Activated T-helper 1 cell treated with anti-CD3 and anti-CD28 coated beads, Interleukin-12 subunit alpha, Interleukin-12 subunit beta, Interleukin-2, Interleukin-4 antibody, amounts not matched to agents 30 ng/mL and 10 ng/mL and 1 ng/mL, durations not matched to agents 14 hours and 24 hours and 36 hours (primary cell): ENCODE measurements at places on chromosomes 11 and 22.

GRCh38 chr11:35723913-35724312 is 61.3 kb downstream of the TRIM44 start:
- DNase-seq, result no peak
- H3K27me3 ChIP-seq, result no peaks in the 10 kb centered on the region
- peaks cover 11% of the 10 kb centered on the region for H3K36me3 ChIP-seq

- H3K27ac ChIP-seq, result no peak overlapping the region
- no peaks in the 10 kb centered on the region for H3K27me3 ChIP-seq
These were observed 101.6 kb downstream of the SWAP70 start for GRCh38 chr11:9765320-9766101.

- DNase-seq, result no peak
- no peak overlapping the region for H3K27ac ChIP-seq
- H3K4me1 ChIP-seq, result peaks cover 6% of the 10 kb centered on the region
These were observed 36.1 kb downstream of the MB start for GRCh38 chr22:35581023-35581413.

- DNase-seq, result no peak
- no peaks in the 10 kb centered on the region for H3K4me1 ChIP-seq
- no peak overlapping the region for H3K4me3 ChIP-seq
- no peaks in the 10 kb centered on the region for H3K36me3 ChIP-seq
- H3K27me3 ChIP-seq, result peaks cover 5% of the 10 kb centered on the region
These were observed 42.6 kb upstream of the ACCSL start for GRCh38 chr11:44005063-44005701.

DNA sequence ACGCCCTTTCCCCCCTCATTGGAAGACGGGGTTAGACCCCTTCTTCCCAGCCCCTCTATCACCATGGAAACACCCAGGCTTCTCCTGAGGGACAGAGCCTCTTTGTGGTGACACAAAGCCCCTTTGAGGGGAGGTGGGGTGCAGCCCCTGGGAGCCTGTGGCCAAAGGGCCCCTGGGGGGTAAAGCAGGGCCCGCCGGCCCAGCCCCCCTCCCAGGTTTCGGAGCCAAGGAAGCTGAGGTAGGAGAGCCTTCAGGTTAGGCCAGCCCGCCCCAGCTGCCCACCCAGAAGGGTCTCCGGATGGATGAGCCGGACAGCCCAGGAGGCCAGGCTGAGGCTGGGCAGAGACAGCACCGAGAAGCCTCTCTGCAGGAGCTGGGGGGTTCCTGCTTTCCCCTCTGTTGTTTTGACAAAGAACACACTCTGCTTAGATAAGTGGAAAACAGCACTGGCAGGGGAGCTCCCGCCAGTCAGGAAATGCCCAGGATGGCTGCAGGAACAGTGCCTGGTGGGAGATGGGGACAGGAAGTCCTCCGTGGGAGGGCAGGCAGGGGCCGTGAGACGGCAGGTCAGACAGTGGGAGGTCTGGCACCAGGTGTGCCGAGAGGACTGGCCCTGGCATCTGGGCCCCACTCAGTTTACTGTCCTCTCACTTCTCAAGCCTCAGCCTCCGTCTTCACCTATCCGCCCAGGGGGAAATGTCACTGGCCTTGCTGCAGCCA is 18.2 kb downstream of the ARVCF start:
- H3K4me3 ChIP-seq, result no peak overlapping the region
- DNase-seq, result no peak
- no peak overlapping the region for H3K27ac ChIP-seq
- H3K4me1 ChIP-seq, result no peaks in the 10 kb centered on the region

DNA sequence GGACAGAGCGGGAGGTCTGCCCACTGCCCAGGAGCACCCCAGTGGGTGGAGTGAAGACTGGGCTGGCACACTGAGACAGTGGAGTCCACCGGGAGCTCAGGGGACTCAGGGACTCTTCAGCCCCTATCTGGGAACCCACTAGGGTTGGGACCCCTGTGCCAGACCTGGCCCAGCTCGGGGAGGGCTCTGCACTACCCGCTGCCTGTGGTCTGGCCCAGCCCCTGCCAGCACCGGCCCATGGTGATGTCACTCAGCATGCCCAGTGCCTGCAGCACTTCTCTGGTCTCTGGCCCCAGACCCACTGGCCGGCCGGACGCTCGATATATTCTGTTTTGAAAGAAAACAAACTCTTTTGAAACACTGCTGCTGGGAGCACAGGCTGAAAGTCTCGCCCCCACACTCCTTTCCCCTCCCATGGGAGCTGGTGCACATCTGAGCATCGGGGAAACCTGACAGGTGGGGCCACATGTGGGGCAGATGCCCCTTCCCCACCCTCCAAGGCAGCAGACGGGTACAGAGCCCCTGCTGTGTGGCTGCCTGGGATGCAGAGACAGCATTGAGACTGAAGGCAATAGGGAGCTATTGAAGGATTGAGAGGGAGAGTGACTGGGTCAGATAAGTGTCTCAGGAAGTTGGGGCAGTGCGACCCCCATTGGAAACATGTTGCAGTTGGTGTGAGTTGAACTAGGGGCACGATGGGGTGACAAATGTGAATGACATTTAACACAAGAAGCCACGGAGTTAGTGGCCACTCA is 62.9 kb downstream of the MYEOV start:
- no peak for DNase-seq
- peaks cover 10% of the 10 kb centered on the region for H3K4me1 ChIP-seq
- no peak overlapping the region for H3K27ac ChIP-seq
- no peak overlapping the region for H3K4me3 ChIP-seq
- no peaks in the 10 kb centered on the region for H3K27me3 ChIP-seq
- no peaks in the 10 kb centered on the region for H3K36me3 ChIP-seq

DNA sequence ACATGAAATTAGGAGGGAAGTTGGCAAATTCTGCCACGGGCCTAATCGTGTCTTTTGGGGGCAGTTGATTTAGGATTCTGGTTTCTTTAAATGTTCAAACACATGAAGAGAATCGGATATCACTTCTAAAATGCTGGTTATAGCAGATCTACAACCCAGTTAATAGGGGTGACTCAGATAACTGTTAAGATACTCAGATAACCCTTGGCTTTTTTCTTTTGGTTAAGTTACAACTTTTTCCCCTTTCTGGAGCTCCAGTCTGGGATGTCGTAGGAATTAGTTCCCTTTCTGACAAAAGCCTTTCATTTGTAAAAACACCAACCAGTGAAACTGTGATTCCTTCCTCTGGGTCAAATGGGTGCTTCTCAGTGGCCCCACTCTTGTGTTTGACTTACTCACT is 976 bp downstream of the DEPDC7 start:
- peaks cover 46% of the 10 kb centered on the region for H3K27me3 ChIP-seq
- H3K27ac ChIP-seq, result no peak overlapping the region
- H3K4me1 ChIP-seq, result peaks cover 12% of the 10 kb centered on the region
- peaks cover 2% of the 10 kb centered on the region for H3K36me3 ChIP-seq

DNA sequence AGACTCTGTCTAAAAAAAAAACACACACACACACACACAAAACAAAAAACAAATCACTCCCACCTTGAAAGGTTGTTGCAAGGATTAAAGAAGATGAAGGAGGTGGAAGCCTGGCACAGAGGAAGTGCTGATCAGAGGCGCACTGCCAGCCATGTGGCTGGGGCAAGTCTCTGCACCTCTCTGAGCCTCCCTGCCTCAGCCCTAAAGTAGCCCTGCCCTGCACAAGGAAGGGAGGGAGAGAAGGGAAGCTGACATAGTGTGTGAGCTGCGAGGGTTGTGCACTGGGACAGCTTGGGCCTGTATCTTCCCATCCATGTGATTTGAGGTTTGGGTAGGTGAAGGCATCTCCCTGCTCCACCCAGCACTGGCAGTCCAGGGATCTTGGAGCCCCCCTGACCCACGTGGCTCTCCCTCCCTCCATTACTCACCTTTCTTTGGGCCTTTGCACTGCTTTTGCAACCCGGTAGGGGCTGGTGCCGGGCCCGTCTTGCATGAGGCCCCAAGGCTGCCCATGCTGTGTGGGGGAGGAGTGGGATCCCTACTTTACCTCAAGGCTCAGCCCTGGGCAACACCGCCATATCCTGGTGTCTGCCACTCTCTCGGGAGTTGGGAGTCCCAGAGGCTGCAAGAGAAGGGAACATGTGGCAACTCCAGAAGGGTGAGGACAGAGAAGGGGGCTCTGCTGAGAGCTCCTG is 30.5 kb downstream of the IFT27 start:
- no peak for DNase-seq
- H3K36me3 ChIP-seq, result no peaks in the 10 kb centered on the region
- H3K4me1 ChIP-seq, result no peaks in the 10 kb centered on the region
- H3K27me3 ChIP-seq, result peaks cover 2% of the 10 kb centered on the region

DNA sequence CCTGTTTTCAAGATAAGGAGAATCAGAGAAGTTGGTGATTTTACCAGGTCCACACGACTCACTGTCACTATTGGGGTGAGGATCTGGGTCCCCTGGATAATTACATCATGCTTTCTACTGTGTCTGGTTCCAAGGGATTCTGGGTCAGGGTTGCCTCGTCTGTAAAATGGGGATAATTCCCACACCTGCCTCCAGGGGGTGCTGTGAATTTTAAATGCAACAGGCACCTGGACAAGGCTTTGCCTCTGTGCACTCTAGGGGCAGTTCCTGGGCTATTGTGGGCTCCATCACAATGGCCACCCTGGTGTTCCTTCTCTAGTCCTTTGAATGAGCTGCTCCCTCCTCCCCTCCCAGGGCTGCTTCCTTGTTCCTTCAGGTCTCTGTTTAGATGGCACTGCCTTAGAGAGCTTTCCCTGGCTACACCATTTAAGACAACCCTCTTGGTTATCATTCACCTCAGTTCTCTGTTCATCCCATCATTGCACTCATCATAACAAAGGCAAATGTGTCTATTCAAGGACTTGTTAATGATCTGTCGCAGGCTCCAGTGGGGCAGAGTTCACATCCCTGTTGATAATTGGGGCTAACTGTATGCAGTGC is 178.6 kb downstream of the MIAT start:
- no peaks in the 10 kb centered on the region for H3K4me1 ChIP-seq
- no peaks in the 10 kb centered on the region for H3K36me3 ChIP-seq
- no peak overlapping the region for H3K27ac ChIP-seq
- H3K27me3 ChIP-seq, result no peaks in the 10 kb centered on the region

DNA sequence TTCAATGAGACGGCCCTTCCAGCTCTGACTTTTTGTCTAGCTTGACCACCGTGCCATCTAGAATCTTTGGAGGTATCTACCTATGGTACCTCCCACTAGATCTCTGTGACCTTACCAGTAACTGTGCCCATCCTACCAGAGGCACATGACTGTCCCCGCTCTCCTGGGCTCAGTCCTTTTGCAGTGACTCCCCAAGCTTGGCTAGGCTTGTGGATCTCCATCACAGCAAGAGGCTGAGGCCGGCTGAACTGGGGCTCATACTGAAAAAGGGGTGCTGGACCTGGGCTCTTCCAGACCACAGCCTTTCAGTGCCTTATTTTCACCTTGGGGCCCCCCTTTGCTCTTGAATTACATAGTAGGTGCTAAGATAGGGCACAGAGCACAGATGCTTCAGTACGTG is 27.3 kb downstream of the RELT start:
- peaks cover 8% of the 10 kb centered on the region for H3K4me1 ChIP-seq
- no peak overlapping the region for H3K27ac ChIP-seq
- peaks cover 8% of the 10 kb centered on the region for H3K36me3 ChIP-seq
- DNase-seq, result no peak

GRCh38 chr11:50072226-50073112 is 39.8 kb downstream of the OR4C45 start:
- H3K4me3 ChIP-seq, result no peak overlapping the region
- no peaks in the 10 kb centered on the region for H3K36me3 ChIP-seq
- no peaks in the 10 kb centered on the region for H3K4me1 ChIP-seq
- no peaks in the 10 kb centered on the region for H3K27me3 ChIP-seq
- no peak for DNase-seq
- H3K27ac ChIP-seq, result no peak overlapping the region

DNA sequence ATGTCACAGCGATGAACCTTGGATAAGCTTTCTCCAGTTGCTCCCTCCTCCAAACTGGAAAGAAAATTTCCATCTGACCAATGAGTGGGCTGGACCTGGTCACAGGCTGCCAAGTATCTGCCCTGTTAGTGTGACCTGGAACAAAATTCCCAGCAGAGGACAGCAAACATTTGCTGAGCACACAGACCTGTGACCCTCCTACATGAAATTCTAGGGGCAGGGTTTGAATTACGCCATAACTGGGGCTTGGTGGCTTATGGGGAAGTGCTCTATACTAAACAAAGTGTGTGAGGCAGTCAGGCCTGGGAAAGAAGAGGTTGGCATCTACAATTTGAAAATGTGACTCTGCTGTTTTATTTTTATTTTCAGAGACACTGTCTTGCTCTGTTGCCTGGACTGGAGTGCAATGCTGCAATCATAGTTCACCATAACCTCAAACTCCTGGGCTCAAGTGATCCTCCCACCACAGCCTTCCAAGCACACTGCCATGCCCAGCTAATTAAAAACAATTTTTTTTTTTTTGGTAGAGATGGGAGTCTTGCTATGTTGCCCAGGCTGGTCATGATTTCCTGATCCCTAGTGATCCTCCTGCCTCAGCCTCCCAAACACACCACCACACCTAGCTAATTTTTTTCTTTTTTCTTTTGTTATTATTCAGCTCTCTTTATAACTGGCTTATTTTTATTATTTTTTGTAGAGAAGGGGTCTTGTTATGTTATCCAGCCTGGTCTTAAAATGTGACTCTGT is 13.6 kb upstream of the XBP1 start:
- peaks cover 26% of the 10 kb centered on the region for H3K36me3 ChIP-seq
- peak overlapping the region; percentile 26 for H3K27ac ChIP-seq
- H3K4me3 ChIP-seq, result peak overlapping the region; percentile 23
- no peak for DNase-seq

- no peak overlapping the region for H3K27ac ChIP-seq
- DNase-seq, result no peak
- no peaks in the 10 kb centered on the region for H3K36me3 ChIP-seq
- no peaks in the 10 kb centered on the region for H3K27me3 ChIP-seq
These were observed 297.9 kb upstream of the C11orf87 start for GRCh38 chr11:109123816-109124787.

GRCh38 chr11:38481391-38481790 is 1883.4 kb upstream of the RAG2 start:
- DNase-seq, result no peak
- H3K36me3 ChIP-seq, result no peaks in the 10 kb centered on the region
- no peak overlapping the region for H3K4me3 ChIP-seq

GRCh38 chr11:123166071-123166559 is 28.9 kb downstream of the CLMP start:
- no peaks in the 10 kb centered on the region for H3K36me3 ChIP-seq
- no peak overlapping the region for H3K27ac ChIP-seq
- H3K27me3 ChIP-seq, result peaks cover 12% of the 10 kb centered on the region
- DNase-seq, result no peak
- no peaks in the 10 kb centered on the region for H3K4me1 ChIP-seq

DNA sequence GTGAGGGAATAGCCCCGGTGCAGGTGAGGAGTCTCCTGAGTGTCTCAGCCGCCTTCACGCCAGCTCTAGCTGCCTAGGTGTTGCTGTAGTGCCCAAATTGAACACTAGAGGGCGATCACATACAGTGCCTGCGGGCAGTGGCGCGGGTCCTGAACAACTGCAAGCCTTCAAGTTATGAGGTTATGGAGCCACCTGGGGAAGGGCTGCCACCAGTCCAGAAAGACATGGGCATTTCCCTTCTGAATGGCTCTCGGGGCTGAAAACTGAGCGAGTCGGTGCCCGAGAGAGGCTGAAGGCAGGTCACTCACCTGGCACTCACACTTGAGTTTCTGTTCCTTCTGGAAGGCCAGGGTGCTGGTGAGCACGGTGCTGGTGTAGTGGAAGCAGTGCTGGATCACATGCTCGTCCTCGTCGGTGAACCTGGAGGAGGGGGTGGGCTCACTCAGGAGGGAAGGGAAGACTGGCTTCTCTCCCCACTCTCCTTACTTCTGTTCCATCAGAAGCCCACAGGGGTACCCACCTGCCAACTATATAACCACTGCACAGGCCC is 88.4 kb downstream of the PDE2A start:
- H3K27me3 ChIP-seq, result peaks cover 40% of the 10 kb centered on the region
- H3K27ac ChIP-seq, result no peak overlapping the region
- H3K36me3 ChIP-seq, result no peaks in the 10 kb centered on the region
- H3K4me1 ChIP-seq, result peaks cover 29% of the 10 kb centered on the region
